ENCODE measurements at places on chromosomes 7 and 10.
A peak's percentile ranks its signal among the peaks of the same experiment; 100 is the strongest.

DNA sequence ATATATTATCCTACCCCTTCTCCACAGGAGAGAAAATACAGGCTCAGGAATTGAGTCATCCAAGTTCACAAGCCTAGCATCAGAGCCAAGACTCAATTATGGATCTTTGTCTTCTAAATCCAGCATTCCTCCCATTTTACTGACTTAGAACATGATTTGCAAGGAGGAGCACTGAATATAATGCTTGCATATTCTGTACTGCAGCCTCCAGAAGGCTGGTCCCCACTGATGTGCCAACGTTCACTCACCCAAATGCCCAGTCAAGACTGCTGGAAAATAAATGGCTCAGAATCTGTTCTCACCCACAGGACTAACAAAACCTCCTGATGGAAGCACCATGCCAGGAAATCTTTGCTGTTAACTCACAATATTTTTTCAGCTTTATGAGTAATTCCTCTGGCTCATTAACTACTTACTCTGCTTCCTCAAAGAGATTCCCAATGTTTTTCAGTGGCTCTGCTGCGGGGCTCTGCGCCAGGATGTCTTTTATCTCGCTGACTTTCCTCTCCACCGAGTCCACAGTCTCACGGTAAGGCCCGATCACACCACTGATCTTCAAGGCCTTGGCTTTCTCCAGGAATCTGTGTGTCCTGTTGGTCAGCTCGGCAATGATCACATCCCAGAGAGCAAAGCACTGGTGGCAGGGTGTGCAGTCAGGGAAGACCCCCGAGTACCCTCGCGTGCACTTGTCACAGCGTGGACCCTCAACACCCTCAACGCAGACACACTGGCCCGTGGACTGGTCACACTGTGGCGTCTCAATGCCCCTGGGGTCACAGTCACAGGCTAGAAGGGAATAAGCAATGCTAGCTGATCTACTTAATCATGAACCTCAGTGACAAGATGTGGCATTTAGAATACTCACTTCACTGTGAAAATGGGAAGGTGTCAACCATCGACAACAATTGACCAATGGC lies 48.8 kb downstream of the DLD start:
- DNase-seq = no peak

DNA sequence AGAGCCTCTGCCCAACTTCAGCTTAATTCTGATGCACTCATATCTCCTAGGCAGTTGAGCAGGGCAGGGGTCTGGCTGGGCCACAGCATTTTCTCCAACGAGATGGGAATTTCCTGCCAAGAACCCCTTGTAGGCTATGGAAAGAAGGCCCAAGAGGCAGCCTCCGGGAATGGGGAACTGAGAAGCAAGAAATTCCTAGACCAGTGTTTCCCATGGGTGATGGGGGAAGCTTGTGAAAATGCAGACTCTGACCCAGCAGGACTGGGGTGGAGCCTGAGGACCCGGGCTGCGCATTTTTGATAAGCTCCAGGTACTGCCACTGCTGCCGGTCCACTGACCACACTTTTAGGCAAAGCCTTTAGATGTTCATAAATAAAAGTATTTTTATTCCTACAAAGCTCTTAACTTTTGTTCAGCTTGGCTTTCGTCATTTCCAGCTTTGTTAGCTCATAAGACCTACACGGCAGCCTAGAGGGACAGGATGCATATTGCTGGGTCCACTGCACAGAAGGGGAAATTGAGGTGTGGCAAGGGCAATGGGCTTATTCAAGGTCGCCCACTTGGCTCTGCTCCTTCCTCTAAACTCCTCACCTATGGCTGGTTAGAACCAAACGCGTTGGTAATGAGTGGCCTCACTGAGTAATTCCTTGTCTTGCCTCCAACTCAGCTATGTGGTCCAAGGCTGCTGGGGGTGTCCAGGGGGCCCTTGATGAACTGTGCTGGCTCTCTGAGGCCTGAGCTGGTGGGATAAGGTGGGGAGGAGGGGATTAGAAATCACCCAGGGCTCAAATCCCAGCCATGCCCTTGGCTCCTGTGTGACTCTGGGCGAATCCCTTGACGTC lies 29.5 kb downstream of the ZCCHC24 start:
- no peak for DNase-seq

DNA sequence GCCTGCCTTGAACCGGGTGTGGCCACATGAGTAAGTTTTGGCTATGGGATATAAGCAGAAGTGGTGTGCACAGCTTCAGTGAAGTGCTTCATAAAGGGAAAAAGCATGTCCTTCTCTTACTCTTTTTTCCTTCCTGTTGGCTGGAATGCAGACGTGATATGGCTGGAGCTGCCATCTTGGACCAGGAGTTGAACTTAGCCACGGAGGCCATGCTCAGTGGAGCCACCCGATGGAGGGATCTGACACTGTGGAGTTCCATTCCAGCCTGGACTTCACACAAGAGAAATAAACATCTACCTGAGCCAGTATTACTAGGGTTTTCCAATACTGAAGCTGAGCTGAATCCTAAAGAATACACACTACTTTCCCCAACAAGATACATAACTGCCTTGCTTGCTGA lies 52.3 kb downstream of the CCDC3 start:
- no peak for DNase-seq

- no peak for DNase-seq
Measured at GRCh38 chr7:51255036-51255435, 61.6 kb downstream of the COBL start.

DNA sequence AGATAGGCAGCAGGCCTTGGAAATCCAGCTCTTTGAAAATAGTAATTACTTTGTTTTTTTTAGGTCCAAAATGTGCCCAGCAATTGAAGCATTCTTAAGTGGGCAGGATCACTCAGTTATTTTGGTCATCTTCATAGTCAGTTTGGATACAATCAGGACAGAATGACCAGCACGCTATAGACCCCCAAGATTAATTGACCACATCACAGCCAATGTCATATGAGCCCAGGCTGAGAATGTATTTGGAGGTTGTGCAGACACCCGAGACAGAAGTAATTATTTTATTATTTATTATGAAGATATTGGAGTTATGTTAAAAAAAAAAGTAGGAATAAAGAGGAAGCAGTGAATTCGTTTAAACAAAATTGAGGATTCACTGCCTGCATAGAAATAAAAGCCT lies 93.3 kb upstream of the PFKP start:
- DNase-seq = no peak

GRCh38 chr7:31114593-31115343 lies 62.7 kb downstream of the ADCYAP1R1 start:
- no peak for DNase-seq

- DNase-seq = no peak
Measured at GRCh38 chr10:86162696-86163400, 203.7 kb downstream of the GRID1 start.

DNA sequence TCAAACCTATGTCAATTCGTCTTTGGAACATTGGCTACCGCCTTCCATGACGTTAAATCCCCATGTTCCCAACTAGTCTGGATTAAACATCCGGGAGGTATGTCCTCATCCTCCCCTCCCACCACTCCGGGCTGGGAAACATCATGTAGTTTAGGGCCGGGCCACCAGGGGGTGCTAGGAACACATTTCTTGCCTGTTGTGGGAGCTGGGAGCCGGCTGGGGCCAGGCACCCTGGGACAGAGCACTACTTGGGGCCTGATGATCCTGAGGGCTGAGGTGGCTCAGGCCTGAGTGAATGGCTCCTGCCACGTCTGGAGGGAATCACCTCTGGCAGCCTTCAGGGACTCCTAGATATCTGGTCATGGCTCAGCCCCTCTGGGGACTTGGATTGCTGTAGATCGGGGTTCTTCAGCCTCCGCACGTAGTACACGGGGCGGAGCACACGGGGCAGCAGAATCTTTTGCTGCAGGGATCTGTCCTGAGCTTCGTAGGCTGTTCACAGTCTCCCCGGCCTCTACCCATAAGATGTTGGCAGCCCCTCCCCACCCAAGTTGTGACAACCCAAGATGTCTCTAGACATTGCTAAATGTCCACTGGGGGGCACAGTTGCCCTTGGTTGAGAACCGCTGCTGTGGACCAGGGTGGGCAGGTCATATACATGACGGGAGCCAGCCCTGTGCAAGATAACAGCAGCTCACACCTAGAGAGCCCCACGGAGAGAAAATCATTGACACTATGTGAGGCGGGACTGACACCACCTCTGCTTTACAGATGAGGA lies 141.2 kb upstream of the ZNF716 start:
- DNase-seq = no peak

DNA sequence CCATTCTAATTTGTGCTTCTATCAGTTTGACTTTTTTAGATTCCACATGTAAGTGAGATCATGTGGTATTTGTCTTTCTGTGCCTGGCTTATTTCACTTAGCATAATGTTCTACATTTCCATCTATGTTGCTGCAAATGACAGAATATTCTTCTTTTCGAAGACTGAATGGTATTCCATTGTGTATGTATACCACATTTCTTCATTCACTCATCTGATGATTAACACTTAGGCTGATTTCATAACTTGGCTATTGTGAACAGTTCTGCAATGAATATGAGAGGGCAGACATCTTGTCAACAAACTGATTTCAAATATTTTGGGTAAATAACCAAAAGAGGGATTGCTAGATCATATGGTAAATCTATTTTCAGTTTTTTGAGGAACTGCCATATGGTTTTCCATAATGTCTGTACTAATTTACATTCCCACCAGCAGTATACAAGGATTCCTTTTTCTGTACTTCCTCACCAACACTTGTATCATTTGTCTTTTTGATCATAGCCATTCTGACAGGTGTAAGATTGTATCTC lies 52.9 kb downstream of the ZNF22 start:
- DNase-seq = no peak

- DNase-seq = no peak
Measured at GRCh38 chr10:78644550-78644949, 424.2 kb upstream of the ZMIZ1 start.

DNA sequence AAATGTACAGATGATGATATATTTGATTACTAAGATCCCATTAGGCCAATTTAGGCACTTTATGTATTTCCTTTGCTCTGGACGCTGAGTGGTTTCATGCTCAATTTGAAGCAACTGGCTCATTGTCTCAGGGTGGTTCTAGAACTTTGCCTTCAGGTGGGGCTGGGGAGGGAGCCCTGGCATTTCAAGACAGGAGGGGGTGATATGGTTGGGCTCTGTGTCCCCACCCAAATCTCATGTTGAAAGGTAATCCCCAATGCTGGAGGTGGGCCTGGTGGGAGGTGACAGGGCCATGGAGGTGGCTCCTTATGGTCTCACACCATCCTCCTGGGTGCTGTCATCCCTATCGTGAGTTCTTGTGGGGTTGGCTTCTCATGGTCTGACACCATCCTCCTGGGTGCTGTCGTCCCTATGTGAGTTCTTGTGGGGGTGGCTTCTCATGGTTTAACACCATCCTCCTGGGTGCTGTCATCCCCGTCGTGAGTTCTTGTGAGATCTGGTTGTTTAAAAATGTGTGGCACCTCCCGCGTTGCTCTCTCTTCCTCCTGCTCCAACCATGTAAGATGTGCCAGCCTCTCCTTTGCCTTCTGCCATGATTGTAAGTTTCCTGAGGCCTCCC lies 151.5 kb upstream of the KLF6 start:
- DNase-seq = no peak

GRCh38 chr10:6229746-6230145 lies 27.0 kb downstream of the PFKFB3 start:
- no peak for DNase-seq

DNA sequence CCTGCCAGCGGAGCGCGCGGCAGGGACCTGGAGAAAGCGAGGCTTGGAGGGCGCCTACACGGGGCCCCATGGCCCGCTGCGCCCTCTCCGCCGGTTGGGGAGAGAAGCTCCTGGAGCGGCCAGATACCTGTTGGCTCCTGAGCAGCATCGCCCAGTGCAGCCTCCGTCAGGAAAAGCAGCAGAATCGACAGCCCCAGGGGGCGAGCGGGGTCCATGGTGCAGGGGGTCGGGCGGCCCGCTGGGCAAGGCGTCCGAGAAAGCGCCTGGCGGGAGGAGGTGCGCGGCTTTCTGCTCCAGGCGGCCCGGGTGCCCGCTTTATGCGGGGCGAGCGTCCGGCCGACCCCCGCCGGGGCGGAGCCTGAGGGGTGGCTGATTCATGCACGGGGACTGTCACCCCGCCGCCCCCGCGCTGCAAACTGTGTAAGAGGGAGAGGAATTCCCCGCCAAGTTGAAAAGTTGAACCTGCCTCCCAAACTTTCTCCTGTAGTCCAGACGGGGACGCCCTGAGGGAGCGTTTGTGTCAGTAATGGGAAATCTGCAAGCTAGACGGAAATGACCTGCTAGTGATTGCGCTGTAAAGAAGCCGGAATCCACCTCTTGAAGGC lies at the start of gene TFPI2:
TSS of gene TFPI2 (minus strand) at position 290 of the 605 bp plus-strand sequence. CDS start at position 215, 75 bp downstream.
- peak; percentile 3 for DNase-seq

GRCh38 chr10:23147035-23147434 lies 45.1 kb upstream of the PTF1A start:
- no peak for DNase-seq

- DNase-seq = peak; percentile 3
Measured at GRCh38 chr7:72493850-72494661, 81.9 kb upstream of the CALN1 start.

DNA sequence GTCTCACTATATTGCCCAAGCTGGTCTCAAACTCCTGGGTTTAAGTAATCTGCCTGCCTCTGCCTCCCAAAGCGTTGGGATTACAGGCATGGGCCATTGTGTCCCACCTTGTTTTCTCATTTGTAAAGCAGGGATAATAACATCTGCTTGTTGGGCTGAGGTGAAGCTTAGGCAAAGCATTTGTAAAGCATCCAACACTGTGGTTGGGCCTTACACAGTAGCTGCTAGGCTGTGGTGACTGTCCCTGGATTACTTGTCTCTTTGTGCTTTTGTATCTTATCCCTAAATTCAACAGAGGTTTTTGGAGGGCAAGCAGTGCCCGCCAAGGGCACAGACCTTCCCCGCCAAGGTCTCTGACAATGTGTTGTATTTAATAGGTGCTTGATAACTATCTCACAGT lies 14.3 kb downstream of the HKDC1 start:
- no peak for DNase-seq

- peak; percentile 4 for DNase-seq
Measured at GRCh38 chr7:154794147-154794780, 208.7 kb downstream of the PAXIP1 start.

DNA sequence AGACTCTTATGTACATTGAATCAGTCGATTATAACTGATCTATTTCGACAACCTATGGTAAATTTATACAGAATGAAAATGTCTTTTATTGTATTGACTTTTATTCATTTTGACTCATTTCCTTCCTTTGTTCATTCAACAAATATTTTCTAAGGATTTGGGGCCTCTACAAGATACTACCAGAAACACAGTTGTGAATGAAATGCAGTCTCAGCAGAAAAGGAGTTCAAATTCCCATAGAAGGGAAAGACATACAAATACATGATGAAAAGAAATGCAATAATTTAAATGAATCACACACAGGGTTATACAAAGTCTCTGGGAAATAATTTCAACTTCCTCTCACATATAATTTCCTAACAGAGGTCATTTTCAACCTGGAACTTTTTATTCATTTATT lies 134.0 kb upstream of the SEMA3A start:
- no peak for DNase-seq

DNA sequence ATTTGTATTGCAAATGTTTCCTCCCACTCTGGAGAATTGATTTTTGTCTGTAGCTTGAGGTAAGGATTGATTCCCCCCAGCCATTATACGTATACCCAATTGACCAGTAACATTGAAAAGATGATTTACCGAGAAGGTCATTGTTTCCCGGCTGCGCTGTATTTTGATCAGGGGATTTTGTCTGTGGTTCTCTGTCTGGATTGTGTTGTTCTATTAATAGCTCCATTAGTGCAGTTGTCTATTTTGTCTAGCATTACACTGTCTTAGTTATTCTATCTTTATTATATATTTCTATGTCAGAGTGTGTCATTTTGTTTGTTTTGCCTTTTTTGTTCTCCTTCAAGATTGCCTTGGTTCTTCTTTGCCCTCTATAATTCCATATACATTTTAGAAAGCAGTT lies 37.7 kb downstream of the AHR start:
- no peak for DNase-seq
